CD4-positive, alpha-beta T cell treated with Interleukin-17A for 1 hour (primary cell): ENCODE measurements at places on chromosomes 5 and 9.

DNA sequence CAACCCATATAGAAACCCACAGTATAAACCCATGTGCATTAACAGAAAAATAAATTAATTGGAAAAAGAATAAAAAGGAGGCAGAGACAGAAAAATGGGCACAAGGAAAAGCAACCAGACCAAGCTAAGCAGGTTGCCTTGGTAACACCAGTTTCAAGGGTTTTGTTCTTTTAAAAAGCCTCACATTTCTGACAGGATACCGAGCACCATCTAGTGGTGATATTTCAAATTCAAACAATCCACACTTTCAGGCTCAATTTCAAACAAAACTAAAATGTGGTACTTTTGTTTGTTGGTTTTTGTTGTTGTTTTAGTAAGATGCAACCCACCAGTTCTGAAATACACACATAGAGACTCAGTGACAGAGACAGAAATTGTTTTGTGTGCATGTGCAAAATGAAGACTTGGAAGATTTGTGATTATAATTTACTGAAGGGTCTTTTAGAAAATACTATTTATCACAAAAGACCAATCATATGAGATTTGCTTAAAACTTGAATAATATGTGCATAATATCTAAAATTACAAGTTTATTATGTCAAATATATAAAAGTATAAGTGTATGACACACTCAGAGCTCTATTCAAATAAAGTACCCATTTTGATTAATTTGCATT is 318.2 kb downstream of the SLCO4C1 start:
- peak; percentile 11 for DNase-seq

GRCh38 chr5:96901384-96901783 is 25.1 kb downstream of the ERAP2 start:
- DNase-seq = no peak

GRCh38 chr5:9622971-9623421 is 7.2 kb downstream of the TAS2R1 start:
- DNase-seq = no peak

- no peak for DNase-seq
Observed at GRCh38 chr9:14909961-14910805, at the start of gene FREM1. FREM1 (minus strand) TSS chr9:14910428; CDS start chr9:14868977, 41,451 bp downstream.

GRCh38 chr5:117776977-117777376 is 1202.4 kb upstream of the SEMA6A start:
- no peak for DNase-seq

GRCh38 chr9:131807144-131807983 is 67.5 kb upstream of the RAPGEF1 start:
- no peak for DNase-seq

DNA sequence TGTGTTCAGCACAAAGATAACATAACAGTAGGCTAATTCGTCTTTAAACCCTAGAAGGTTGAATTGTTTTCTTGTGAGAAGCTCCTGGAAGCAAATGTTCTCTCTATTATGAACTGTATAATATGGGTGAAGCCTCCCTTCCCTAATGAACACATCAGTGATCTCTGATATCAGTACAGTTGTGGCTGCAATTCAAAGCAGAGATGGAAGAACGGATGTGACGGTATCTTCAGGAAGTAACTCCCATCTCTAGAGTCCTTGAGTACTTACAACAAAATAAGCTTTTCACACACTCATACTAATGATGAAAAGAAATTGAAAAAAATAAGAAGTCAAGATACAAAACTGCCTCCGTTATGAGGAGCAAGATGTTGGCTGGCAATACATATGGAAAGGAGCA is 4.5 kb downstream of the HCN1 start:
- DNase-seq = no peak

DNA sequence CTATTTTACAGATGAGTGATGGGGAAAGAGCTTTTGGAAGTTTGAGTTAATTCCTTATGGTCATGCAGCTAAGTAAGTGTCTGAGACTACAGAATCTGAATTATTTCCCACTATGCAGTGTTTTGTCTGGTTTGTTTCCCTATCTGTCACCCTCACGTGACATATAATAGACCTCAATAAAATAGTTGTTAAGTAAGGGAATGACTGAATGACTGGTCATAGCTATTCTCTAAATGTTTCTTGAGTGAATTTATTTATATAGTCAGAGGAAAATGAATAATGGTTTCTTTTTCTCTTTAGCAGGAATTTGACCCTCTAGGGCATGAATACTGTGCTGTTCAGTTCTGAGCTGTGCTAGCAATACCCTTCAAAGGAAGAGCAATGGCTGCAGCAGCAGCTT is 10.3 kb downstream of the TRIM32 start:
- DNase-seq = no peak

- DNase-seq = no peak
Observed at GRCh38 chr5:169003721-169004541, 297.0 kb downstream of the SLIT3 start.

- DNase-seq = no peak
Observed at GRCh38 chr5:141868541-141868940, 9.7 kb downstream of the PCDH1 start.

DNA sequence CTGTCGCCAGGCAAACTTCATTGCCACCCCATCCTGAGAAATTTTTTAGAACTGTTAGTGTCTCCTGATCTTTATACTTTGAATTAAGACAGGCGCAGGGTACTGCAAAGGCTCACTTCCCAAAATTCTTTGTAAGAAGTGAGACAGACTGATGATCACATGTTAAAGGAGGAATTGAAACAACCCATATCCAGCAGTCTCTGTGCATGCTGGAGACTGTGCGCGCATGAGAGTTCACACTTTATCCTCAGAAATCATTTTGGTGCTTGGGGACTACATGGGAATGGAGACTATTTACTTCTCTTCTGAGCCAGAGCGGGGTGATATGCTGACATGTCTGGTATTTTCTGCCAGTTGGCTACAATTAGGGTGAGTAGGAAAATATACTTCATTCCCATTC is 91.2 kb downstream of the ZNF474 start:
- no peak for DNase-seq

DNA sequence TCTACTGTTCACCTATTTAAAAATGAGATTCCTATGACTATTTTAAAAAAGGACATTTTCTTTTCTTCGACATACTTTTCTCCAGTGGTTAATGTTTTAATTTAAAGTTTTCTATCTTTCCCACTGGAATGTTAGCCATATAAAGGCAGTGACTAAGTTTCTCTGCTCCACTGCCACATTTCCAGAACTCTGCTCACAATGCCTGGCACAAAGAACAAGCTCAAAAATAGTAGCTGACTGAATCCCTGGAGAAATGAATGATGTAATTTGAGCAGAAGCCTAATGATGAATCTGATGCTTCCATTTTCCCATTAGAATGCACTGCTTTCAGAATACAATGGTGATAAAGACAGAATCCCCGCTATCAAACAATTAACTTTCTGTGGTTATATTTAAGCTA is 817.8 kb downstream of the MTRR start:
- no peak for DNase-seq

GRCh38 chr5:61455179-61456006 is 123.3 kb downstream of the ZSWIM6 start:
- no peak for DNase-seq

- no peak for DNase-seq
Observed at GRCh38 chr9:87827341-87827740, 55.3 kb upstream of the SPATA31E1 start.

GRCh38 chr5:76607353-76607871 is 15.8 kb downstream of the F2RL2 start:
- DNase-seq = no peak

DNA sequence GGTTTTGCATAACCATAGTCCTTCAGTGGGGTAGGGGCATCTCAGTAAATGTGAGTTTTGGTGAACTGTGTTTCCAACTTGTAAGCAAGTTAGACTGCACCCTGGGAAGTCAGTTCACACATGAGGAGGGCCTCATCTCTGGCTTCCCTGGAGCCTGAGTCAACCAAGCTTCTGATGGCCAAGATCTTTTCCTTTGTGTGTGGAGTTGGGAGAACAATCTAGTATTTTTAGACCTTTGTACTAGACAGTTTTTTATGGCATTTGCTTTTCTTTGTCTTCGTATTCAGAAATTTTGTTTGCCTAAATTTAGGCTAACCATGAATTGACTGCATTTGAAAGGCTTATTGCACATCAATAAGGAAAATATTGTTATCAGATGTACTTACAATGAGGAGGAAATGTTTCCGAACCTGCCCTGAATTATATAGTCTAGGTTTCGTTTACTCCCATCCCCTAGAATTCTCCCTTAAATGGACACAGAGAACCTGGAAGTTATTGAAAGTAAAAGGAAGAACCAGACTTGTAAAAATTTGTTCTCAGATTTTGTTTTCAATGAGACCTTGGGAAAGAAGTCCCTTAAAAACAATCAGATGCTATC is 204.6 kb downstream of the AOPEP start:
- DNase-seq = no peak

DNA sequence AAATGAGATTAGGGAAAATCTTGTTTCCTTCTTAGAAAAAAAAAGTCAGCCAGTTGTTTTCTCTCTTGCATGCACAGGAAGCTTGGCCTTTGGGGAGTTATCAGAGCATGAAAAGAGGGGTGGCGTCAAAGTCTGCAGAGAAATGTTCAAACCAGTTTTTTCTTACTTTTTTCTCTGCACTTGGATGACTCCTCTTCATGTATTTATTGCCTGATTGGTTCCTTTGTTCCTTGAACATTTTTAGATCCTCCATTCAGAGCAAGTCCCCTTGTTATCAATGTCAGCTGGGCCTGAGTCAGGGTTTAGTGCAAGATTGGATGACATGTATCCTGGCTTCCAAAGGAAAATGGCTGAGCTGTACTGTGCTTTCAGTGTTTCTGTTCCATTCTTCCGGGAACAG is 392.6 kb upstream of the BRINP1 start:
- DNase-seq = no peak

DNA sequence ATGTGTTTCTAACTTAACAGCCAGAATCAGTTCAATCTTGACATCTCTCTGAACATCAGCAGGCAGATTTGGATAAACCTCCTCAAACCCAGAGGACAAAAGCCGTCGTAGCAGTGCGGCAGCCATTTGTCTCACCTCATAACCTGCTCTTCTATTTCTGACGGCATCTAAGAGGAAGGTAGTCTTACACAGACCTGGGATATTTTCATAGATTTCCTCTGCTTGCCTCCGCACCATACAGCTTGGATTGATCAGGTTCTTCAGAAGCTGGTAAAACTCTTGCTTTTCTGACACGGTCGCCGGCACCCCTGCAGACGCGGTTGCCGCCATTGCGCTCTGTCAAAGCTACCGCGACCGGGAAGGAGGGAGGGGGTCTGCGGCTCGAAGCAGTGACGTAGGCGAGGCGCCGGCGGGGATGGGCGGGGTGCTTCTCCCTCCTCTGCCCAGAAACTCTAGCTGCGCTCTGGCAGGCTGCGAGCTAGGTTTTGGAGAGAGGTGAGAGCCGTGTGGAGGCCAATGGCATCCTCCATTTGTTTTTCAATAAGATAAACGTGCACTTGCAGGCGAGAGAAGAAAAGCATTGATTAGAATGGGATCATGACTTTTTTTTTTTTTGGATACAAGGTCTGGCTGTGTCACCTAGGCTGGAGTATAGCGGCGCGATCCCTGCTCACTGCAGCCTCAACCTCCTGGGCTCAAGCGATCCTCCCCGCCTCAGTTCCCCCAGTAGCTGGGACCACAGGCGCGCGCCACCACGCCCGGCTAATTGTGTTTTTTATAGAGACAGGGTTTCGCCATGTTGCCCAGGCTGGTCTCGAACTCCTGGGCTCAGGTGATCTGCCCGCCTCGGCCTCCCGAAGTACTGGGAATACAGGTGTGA is at the start of gene RANBP6:
RANBP6 (minus strand) TSS at position 347 of the 880 bp plus-strand sequence; CDS start at position 330, 17 bp downstream.
- peak; percentile 91 for DNase-seq

DNA sequence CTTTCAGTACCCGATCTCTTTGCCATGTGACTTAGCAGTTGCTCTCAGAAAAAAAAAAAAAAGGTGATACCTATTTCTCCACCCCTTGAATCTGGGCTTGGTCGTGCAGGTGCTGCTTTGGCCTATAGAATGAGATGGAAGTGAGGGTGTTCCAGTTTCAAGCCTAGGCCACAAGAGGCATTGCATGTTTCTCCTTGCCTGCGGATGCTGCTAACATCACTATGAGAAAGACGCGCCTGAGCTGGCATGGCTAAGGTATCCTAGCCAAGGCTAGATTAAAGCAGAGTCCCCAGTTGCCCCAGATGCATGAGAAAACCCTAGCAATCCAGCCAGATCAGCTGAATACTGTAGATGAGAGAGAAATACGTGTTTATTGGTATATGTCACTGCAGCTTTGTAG is 14.7 kb upstream of the CSF1R start:
- no peak for DNase-seq

DNA sequence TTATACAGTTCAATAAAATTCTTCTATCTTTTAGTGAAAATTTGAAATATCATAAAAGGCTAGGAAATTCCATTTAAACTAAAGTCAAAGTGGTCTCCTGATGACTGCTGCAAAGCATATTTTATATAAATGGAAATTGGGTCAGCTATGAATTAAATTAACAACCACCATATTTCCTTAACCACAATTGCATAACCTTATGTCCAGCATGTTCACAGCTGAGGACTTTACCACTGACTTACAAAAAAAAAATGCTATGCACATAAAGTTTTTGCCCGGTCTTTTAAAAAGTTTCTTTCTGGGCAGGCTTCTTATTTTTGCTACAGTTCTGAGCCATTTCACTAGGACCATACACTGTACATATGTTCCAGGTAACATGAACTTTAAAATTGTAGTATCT is 208.6 kb upstream of the RGMB start:
- DNase-seq = no peak

GRCh38 chr5:179168664-179169063 is 108.5 kb downstream of the ZNF354C start:
- no peak for DNase-seq

DNA sequence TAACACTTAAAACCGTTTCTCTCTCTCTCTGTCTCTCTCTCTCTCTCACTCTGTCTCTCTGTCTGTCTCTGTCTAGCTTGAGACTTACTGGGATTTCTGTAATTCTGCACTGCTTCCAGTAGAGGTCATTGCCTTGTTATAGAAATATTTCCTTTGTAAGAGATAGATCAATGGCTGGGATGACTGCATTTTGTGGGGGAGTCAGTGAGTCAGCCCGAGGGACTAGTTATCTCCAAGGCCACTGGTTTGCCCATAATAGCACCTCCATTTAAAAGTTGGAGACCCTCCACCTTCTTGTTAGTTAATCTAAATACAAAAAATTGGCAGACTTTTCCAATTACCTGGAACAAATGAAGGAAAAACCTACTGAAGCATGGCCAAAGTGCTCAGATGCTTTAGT is 547.2 kb downstream of the LRRC70 start:
- DNase-seq = no peak

DNA sequence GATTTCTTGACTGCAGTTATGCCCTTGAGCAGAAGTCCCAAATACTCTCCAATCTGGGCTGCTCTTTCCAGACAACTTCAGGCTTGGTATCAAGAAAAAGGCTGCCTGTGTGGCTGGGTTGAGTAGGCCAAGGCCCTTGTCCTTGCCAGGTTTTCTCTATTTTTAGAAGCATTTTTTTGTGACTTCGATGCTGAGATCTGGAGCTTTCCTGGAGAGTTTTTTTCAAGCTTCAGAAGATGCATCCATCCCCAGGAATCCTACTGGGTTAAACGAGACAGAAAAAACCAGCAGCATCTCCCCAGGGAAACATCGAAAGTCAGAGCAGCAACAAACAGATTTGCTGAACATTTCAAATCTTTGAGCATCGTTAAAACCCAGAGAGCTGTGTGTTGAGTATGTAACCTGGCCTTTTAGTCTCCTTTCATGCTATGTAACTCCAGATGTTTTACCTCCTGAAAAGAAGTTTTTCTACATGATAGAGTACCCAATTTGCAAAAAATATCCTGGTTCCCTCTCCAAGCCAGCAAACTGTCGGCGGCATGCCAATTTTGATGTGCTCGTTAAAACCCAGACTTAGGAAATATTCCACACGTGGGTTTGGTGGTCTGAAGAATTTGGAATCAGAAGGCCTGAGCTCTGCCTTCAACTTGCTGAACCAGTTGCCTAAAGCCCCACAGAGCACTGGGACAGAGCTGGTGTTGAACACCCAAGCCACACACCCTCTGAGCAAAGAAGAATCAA is 98.1 kb upstream of the ALDH1B1 start:
- no peak for DNase-seq
